Neural progenitor cell (in vitro differentiated cells): ENCODE measurements at places on chromosomes 16 and 17.

GRCh38 chr16:78574571-78574970, 475.1 kb downstream of the WWOX start:
- DNase-seq = no peak

- peak; percentile 75 for DNase-seq
These were observed 85.9 kb upstream of the FOXF1 start for GRCh38 chr16:86424398-86424797.

- no peak for DNase-seq
These were observed 6.2 kb upstream of the TMEM92 start for GRCh38 chr17:50268026-50268425.

GRCh38 chr16:50735629-50736122, 6.2 kb upstream of the CYLD start:
- no peak for DNase-seq

GRCh38 chr16:87895641-87896141, 26.4 kb upstream of the SLC7A5 start:
- DNase-seq = no peak

DNA sequence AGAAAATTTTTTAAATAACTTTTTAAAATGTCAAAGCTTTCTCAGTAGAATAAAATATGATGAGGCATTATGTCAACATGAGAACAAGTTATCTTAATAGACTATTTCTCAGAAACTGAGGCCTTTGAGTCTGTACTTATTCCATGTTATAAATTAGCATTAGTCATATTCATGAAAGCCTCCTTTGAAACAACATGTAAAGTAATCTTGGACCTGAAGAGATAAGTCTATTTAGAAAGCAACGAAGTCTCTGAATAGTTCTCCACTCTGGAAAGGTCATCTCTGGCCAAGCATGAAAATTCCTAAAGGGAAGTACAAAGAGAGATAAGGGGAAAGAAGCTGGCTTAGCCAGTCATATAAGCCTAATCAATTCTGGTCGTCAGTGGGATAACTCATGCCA, 150.8 kb downstream of the CYB561 start:
- peak; percentile 45 for DNase-seq

DNA sequence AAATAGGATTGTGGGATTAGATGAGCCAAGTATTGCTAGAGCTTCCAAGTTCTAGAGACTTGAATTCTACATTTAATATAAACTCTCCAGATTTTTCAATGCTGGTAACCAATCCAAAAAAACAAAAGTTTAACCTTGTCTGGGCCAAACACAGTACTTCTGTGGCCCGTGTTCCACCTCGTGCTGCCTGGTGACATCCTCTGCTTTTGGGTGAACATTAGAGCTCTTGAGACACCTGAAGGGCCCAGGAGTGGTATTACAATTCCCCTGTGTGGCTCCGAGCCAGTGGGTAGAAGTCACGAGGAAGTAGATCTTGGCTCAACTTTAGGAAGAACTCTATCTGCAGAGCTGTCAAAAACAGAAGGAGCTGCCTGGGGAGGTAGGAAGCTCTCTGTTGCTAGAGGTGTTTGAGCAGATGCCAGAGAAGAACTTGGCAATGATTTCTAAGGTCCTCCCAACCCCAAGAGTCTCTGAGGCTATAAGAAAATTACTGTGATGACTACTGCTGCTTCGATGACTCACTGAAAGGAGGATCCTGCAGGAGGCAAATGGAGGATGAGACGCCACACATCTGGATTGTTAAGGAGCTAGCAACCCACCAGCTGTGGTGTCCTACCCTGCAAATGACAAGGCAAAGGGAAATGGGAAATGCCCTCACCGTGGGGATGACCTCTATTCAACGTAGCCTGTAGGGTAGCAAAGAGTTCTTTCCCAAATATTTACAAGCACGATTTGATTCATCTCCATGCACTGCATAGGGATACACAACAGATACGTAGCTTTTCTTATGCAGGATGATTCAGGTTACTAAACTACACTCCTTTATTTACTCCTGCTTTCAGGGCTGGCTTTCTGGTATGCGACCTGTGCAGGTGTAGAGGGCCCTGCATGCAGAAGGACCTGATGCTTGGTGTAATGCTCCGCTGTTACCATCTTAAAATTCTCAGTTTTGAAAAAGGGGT, 45.8 kb upstream of the GAS7 start:
- no peak for DNase-seq

GRCh38 chr16:11273721-11274324, 394 bp upstream of the PRM3 start:
- DNase-seq = no peak

GRCh38 chr16:79519448-79519847, 81.1 kb downstream of the MAF start:
- DNase-seq = no peak

GRCh38 chr16:64450177-64450576, 671.7 kb downstream of the CDH11 start:
- no peak for DNase-seq

GRCh38 chr16:87337262-87337771, 20.1 kb upstream of the C16orf95 start:
- DNase-seq = no peak

DNA sequence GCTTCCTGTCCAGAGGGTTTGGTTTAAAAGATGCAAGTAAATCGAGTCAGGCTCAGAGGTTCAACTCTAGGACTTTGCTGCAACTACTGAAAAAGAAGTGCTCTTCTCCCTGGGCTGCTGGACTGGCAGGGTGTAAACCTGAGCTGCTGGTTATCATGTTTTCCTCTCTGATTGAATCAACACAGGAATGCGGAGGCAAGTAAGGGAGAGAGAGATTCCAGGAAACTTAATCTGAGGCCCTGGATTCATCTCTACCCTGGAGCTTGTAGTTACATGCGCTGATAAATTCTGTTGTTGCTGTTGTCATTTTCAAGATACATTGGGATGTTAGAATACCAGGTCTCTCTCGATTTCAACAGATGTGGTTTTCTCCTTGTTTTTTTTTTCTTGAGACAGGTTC, 8.2 kb upstream of the HS3ST3A1 start:
- no peak for DNase-seq

GRCh38 chr17:38574712-38575111, 31.0 kb downstream of the SRCIN1 start:
- no peak for DNase-seq
